ENCODE measurements at places on chromosomes 7 and 10. TPM values are rescaled to one million over a fixed set of nuclear protein-coding genes. Genes with fewer than 3 reads are reported as not detected.

DNA sequence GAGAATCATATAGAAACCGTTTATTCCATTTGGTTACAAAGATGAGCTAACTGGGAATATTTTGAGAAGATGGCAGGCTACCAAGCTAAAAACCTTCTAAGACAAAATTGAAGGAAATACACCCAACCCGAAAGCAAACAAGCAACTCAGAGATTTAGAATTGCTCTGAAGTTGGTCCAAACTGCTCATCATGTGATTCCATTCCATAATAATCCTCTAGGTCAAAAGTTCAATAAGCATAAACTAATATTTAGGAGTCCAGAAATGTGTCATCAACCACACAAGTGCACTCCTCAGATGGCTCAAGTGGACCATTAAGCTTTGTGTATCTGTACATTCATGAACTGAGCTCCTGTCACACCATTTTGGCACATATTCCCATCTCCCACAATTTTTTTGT, 28.7 kb downstream of the DGKI start:
- H3K4me1 ChIP-seq: peaks cover 10% of the 10 kb centered on the region
- DNase-seq: no peak
- H3K27me3 ChIP-seq: no peaks in the 10 kb centered on the region
- no peak overlapping the region for H3K27ac ChIP-seq
- no peaks in the 10 kb centered on the region for H3K36me3 ChIP-seq

DNA sequence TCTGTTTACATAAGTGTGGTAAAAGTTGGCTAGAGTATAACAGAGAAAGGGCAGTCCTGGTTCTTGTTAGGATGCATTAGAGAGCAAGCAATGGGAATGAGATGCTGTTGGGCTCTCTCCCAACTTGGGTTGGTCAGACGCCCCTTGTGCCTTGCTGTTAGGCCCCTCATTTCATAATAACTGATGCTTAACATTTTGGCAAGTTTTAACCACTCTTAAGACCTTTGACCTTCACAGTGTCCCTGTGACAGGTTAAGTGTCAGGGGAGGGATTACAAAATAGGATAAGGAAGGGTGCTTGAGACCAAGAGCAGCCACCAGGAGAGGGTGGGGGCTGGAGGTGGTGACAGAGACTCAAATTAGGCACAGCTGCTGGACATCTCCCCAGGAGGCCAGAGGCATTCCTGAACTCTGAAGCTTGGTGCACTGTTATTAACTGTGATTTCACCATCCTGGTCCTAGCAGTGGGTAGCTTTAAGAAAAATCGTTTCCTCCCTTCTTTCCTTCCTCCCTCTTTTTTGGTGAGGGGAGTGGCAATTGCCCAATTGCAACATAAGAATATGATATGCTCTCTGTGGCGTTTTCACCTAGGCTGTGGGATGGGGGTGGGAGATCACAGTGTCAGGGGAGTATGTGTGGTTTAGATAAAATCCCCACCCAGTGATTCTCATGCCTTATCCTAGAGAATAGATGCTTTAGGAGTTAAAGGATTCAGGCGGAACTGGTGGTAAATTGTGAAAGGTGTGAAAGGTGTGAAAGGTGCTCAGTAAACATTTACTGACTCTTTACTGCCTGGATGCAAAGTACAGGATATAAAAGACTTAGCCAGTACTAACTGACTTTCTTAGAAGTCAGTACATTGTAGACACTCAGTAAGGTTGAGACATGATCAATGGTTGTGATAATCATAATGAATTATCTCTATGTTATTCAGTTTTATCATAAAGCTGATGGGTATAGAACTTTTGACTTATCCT, 270.5 kb downstream of the BICC1 start:
- H3K4me1 ChIP-seq: peaks cover 4% of the 10 kb centered on the region
- H3K4me3 ChIP-seq: no peak overlapping the region
- DNase-seq: no peak
- no peak overlapping the region for H3K27ac ChIP-seq
- H3K36me3 ChIP-seq: no peaks in the 10 kb centered on the region

GRCh38 chr10:68086910-68087684, 12.0 kb upstream of the HERC4 start:
- H3K4me3 ChIP-seq: no peak overlapping the region
- no peaks in the 10 kb centered on the region for H3K27me3 ChIP-seq
- H3K27ac ChIP-seq: no peak overlapping the region
- no peak for DNase-seq
- H3K4me1 ChIP-seq: no peaks in the 10 kb centered on the region

Gene DNAH11
- total RNA-seq: 0.80 TPM

Gene ITPRID1
- 21.8 TPM for total RNA-seq

- H3K27me3 ChIP-seq: peaks cover 15% of the 10 kb centered on the region
- no peaks in the 10 kb centered on the region for H3K4me1 ChIP-seq
- H3K36me3 ChIP-seq: no peaks in the 10 kb centered on the region
- H3K27ac ChIP-seq: no peak overlapping the region
These were observed 14.2 kb downstream of the EBF3 start for GRCh38 chr10:129949891-129950291.

DNA sequence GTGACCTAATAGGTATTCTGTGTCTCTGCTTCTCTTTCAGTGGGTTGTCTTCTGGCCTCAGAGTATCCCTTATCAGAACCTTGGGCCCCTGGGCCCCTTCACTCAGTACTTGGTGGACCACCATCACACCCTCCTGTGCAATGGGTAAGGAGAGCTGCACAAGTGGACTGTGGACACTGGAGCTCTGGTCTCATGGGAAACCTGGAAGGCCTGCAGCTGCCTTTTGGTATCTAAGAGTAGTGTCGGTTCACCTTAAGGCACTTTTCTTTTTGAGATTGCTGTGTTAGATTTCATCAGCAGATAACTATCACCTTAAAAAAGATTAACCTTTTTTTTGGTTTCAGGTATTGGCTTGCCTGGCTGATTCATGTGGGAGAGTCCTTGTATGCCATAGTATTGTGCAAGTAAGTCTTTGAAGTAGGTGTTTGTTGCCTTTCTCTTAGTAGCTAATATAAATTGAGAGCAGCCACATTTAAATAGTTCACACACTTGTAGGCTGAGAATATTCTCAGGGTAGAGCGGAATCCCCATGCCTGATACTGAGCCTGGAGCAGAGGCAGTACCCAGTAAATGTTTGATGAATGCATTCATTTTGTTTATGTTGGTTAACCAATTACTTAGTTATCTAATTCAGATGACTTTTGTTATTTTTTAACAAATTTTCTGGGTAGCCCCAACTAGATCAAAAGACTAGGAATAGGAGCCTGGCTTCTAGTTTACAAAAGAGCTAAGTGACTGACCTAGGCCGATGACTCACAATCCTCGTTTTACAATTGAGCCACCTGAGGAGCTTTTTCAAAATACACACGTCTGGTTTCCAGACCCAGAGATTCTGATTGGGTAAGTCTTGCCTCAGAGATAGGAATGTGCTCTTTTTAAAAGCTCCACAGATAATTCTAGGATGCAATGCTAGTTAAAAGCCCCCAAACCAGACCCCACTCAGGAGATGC, 3.6 kb downstream of the TMEM254 start:
- peak; percentile 63 for DNase-seq
- H3K27me3 ChIP-seq: no peaks in the 10 kb centered on the region
- H3K4me3 ChIP-seq: no peak overlapping the region
- peaks cover 10% of the 10 kb centered on the region for H3K36me3 ChIP-seq
- H3K27ac ChIP-seq: no peak overlapping the region

Gene FRA10AC1
- 28.3 TPM for total RNA-seq

Gene HOXA3
- total RNA-seq: not detected

DNA sequence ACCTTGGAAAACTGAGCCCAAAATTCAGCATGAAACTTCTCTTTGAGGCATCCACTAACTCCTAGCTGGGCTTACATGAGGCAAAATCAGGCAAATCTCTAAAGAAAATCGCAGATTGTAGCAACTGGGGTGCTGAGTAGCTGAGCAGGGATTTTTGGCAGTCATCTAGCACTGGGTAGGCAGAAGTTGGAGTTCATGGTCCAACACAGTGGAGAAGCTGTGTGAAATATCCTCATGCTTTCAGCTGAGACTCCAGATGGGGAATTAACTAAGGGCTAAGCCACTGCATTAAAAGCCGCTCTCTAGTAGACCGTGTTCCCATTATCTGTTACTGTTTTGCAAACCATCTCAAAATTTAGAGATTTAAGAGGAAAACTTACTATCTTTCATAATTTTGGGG, 240.1 kb upstream of the PHYHIPL start:
- no peak for DNase-seq
- H3K36me3 ChIP-seq: no peaks in the 10 kb centered on the region

Gene FAM25A
- total RNA-seq: not detected

Gene ITIH2
- not detected for total RNA-seq

Gene ARHGAP21
- total RNA-seq: 59.6 TPM

DNA sequence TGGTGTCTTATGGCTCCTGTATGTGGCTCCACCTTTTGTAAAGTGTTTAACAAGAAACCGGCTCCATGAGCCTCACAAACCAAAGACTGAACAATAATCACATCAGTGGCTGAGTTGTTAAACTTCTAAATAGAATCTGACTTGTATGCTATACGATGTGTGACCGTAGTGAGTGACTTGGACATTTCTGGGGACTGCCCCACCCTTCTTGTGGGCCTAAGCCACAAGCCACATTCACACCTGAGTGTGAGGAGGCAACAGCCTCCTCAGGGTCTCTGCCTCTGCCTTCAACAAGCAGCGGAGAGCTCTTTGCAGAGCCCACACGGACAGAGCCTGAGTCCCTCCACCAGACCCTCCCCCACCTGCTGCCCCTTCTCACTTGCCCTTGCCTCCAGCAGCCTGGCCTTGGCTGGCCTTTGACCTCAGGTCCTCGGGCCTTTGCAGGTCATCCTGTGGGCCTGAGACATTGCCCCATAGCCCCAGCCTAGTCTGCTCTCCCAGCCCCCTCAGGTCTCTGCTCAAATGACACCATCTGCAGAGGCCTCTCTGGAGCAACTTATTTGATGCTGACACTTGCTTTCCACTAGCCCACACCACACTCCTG, 156.8 kb upstream of the TNS3 start:
- H3K27me3 ChIP-seq: no peaks in the 10 kb centered on the region
- DNase-seq: no peak
- H3K4me3 ChIP-seq: no peak overlapping the region
- no peaks in the 10 kb centered on the region for H3K36me3 ChIP-seq
- H3K4me1 ChIP-seq: no peaks in the 10 kb centered on the region

GRCh38 chr7:44368885-44369284, 43.5 kb upstream of the CAMK2B start:
- no peaks in the 10 kb centered on the region for H3K36me3 ChIP-seq
- DNase-seq: no peak
- peaks cover 11% of the 10 kb centered on the region for H3K27me3 ChIP-seq
- no peaks in the 10 kb centered on the region for H3K4me1 ChIP-seq
- no peak overlapping the region for H3K27ac ChIP-seq

Gene ZNF488
- total RNA-seq: 0.44 TPM

DNA sequence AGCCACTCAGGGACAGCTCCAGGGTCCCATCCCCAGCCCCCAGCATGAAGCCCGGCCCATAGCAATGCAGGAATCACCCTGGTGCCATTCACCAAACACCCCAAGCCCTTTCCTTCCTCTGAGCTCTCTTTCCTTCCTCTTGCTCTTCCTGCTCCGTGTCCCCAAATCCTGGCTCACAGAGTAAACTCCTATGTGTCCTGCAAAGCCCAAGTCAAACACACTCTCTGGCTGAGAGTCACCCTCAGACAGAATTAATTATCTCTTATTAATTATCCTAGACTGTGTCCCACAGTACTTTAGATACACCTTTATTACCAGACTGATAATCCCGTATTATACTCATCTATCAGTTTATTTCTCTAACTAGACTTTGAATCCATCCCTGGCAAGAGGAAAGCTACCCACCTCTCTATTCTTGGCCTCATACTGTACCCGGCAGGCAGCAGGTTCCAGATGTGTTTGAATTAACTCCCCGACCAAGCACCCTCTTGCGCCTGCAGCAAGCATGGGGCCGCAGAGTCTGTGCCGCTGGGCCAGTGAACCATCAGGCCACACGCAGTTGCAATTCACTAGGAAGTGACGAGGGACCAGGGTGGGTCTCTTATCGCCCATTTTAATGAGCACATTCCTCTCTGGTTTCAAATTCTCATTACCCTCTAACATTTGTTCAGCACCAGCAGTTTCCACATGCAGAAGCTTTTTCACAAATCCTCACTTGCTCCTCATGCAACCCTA, 86.7 kb downstream of the PRKAG2 start:
- H3K27me3 ChIP-seq: no peaks in the 10 kb centered on the region
- DNase-seq: no peak
- peaks cover 9% of the 10 kb centered on the region for H3K4me1 ChIP-seq
- H3K36me3 ChIP-seq: no peaks in the 10 kb centered on the region
- no peak overlapping the region for H3K27ac ChIP-seq

DNA sequence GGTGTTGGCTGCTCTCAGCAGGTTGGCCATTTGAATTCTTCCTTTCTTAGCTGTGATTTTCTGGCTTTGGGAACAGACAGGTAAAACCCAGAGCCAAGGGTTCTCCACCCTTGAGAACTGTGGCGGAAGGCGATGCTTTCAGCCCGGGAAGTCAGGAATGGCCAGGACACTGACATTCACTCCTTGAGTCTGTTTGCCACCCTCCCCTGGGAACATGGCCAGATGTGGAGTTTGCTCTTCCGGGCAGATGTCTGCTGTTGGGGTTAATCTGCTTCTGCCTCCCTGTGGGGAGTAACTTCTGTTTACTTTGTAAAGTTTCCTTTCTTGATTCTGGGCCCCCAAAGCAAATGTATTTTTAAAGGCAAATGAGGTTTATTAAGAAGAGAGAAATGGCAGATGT, 17.7 kb downstream of the GATA3 start:
- H3K27ac ChIP-seq: no peak overlapping the region
- no peaks in the 10 kb centered on the region for H3K27me3 ChIP-seq
- H3K4me1 ChIP-seq: peaks cover 23% of the 10 kb centered on the region
- H3K4me3 ChIP-seq: no peak overlapping the region

Gene PDK4
- 0.73 TPM for total RNA-seq

DNA sequence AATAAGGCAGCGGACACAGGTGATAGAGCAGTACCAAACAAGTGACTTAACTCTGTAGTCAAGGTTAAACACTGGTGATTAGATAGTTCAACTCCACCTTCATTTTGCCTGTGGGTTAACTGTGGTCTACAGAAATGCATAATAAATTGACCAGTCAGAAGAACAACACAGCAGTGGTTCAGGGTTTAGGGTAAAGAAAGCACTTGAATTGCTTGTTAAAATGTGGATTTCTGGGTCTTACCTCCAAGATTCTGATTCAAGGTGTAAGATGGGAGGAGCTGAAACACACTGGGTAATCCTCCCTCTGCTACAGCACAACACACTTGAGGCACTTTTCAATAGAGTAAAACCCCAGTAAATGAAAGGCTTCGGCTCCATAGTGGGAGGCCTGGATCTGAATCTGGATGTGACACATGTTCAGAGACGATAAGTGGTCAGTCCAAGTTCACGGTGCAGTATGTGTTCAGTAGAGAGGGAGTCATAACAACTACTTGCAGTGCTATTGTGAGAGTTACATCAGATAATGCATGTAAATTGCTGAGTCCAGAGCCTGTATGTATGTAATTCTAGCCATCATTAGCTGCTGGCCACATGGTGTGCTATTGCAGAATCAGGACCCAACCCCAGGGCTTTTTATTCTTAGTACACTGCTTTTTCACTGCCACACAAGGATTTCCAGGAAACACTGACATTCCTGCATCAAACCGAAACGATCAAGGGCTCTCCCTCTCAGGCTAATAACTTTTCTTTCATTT, 141.7 kb downstream of the SORCS1 start:
- H3K4me3 ChIP-seq: peak overlapping the region; percentile 6
- DNase-seq: no peak
- H3K4me1 ChIP-seq: peaks cover 7% of the 10 kb centered on the region
- no peaks in the 10 kb centered on the region for H3K27me3 ChIP-seq

Gene PLEKHA1
- 29.6 TPM for total RNA-seq

All from endodermal cell (in vitro differentiated cells).